ENCODE measurements at places on chromosomes 4 and X.
A peak's percentile ranks its signal among the peaks of the same experiment; 100 is the strongest.

DNA sequence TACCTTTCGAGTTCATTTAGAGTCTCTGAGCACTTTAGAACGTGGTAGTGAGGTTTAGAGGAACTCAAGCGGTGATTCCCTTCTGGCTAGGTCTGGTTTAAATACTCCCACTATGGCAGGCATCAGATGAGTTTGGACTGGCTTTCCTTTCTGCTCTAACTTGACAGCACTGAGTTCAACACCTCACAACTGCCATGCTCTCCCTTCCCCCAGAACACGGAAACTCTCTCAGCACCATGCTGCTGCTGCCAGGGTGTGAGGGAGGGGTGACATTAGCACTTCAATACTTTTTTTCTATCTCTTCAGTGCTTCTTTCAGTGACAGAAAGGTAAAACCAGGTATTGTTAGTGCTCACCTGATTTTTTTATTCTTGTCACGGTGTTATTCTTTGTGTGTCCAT lies 234.5 kb upstream of the AGTR2 start:
- DNase-seq, result no peak

- no peak for DNase-seq
Measured at GRCh38 chr4:13516315-13516860, 27.9 kb downstream of the NKX3-2 start.

- DNase-seq, result no peak
Measured at GRCh38 chr4:25538430-25538829, 117.2 kb upstream of the SLC34A2 start.

- no peak for DNase-seq
Measured at GRCh38 chrX:15515931-15516330, 15.3 kb downstream of the BMX start.

GRCh38 chr4:166044871-166045270 lies 171.8 kb downstream of the TLL1 start:
- DNase-seq, result no peak

DNA sequence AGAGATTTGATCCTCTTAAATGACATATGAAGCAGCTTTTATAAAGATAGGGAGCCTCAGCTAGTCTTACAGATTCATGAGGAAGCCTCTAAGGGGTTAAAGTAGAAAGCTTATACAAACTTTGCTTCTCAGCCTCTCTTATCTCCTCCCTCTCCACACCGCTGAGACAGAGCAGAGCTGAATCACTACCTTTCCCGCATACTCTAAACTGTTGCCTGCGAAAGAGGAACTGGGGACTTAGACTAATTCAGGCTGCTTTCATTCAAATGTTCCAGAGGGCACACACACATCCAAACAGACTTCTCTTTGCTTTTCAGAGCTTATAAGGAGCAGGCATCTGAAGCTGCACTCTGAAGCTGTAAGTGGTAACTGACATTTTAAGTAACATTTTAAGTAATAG lies at the start of gene SERTM2:
Gene SERTM2 (plus strand): TSS at position 169 of the 400 bp plus-strand sequence. CDS start 7,213 bp downstream, outside the sequence.
- no peak for DNase-seq

GRCh38 chrX:65532016-65532415 lies 2.6 kb downstream of the LAS1L start:
- DNase-seq, result no peak

GRCh38 chrX:68640661-68641060 lies 6.8 kb upstream of the STARD8 start:
- no peak for DNase-seq

DNA sequence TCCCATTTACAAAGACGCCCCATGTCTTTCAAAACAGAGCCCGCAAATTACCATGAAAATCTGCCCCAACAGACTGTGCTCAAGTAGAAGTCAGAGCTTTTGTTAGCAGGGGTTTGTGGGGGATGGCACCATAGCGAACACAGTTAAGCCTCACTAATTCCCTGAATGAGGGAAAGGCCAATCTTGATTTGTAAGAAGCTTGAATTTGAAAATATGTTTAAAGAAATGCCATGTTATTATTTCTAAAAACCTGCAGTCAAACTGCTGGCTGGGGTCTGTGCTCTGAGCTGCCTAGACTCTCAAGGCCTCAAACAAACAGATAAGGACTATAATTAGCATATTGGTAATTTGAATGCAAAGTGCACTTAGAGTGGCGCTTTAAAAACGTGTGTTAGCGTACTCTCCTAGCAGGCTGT lies 9.4 kb upstream of the PAK3 start:
- DNase-seq, result no peak

DNA sequence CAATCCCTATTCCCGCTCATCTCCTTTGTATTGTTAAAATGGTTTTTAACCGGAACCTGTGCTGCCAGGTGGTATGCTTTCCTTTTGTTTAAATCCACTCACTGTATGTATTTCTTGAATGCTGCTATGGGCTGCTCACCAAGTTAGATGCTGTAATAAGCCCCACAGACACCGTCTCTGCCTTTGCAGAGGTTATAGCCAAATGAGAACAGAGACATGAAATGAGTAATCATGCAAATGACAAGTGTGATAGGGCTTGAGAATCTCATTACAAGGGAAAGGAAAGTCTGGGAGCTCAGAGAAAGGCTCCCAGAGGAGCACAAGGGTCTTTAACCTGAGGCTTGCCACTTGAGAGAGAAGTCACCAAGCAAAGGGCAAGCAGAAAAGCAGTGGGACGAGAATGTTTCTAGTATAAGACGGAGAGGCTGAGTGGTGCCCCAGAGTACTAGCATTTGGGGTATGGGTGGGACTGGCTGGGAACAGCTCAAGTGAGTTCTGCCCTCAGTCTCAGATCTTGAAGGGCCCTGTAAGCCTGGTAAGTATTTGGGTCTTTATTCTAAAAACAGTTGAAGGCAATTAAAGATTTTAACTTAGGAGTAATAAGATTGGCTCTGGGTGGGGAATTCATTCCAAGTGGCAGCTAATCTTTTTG lies 110.8 kb upstream of the H2AZ1 start:
- DNase-seq, result no peak

DNA sequence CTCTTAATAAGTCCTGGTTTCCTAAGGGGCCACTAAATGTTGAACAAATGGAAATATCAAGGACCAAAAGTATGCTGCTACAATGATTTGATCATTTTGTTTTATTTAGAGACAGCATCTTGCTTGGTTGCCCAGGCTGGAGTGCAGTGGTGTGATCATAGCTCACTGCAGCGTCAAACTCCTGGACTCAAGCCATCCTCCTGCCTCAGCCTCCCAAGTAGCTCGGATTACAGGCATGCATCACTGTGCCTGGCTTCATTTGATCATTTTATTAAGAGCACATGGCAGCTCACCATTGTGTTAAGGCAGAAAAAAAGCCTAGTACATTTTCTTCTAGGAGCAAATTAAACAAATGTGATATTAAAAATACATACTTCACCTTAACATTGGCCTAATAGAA lies 52.7 kb downstream of the DCLK2 start:
- DNase-seq, result no peak

- no peak for DNase-seq
Measured at GRCh38 chrX:10989386-10989785, 121.7 kb upstream of the HCCS start.

GRCh38 chr4:143700046-143700415 lies 444 bp downstream of the FREM3 start:
- no peak for DNase-seq

DNA sequence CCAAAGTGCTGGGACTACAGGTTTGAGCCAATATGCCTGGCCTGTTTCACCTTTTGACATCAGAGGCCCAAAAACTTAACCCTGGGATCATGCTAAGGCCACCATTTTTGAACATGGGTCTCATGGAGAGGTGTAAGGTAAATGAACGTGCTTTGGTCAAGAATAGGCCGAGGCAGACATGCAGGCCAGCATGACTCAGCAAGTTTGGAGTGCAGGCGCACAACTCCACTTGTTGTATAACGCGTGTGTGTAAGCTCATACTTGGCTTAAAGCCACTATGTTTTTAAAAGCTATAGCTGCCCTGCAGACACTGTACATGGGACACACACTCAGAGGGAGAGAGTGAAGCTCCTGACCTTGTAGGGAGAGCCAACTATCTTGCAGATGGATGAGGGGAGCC lies 43.8 kb upstream of the HPSE start:
- DNase-seq, result no peak

GRCh38 chr4:90078440-90078839 lies 48.8 kb upstream of the CCSER1 start:
- DNase-seq, result no peak

DNA sequence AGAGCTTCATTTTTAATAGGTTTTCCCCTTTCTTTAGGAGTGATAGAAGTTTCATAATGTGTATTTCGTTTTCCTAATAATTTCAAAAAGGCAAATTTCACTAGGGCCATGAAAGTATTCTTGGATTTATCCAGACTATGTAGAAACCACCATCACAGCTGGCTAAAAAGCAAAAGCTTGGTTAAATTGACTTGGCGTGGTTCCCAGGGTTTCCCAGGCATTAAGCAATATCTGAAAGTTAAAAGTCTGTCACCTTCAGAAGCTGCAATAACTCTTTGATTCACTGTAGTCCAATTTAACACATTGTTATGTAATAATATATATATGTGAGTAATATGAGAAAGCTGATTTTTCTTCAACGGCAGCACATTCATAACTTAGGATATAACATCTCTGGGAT lies 38.3 kb downstream of the NDNF start:
- no peak for DNase-seq

- DNase-seq, result no peak
Measured at GRCh38 chr4:89253311-89253710, 54.3 kb downstream of the GPRIN3 start.

DNA sequence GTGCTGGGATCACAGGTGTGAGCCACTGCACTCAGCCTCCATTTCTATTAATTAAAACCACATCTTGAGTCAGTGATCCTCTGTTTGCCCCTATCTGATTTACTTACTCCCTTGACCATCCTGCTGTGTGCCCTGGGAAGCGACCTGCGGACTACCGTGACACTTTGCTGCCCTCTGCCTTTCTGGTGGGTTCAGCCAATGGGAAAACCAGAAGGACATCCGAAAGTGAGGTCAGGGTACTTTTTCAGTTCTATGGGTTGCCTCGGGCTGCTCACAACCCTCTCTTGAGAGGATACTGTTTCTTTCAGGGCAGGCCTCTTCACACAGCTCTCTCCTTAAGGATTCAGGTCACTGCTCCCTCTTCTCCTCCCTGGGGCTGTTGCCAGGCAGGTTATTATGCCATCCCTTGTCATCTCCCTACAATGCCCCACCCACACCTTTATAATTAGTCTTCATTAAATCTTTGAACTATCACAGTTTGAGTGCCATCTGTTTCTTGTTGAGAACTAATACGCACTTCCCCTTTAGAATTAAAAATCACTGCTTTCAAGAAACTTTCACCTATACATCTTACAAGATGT lies 21.4 kb downstream of the PLAC8 start:
- no peak for DNase-seq

GRCh38 chrX:154541896-154542722 lies 4.5 kb downstream of the G6PD start:
- no peak for DNase-seq

DNA sequence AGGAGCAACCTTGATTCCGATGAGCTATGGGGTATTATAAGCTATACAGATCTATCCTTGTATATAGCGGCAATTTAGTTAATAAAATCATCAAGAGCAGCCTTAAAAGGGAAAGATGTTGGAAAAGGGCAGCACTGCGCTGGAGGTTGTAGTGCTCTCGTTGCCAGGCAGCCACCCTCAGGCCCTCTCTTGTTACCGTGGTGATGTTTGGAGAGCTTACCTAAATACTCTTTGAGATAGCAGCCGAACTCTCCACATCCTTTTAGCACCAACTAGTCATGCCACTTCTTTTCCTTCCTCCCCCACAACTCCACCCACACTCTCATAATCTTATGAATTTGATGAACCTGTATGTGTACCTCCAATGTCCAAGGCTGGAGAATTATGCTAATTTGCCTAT lies 3.8 kb upstream of the RADX start:
- no peak for DNase-seq

- DNase-seq, result no peak
Measured at GRCh38 chr4:106337916-106338315, 21.6 kb downstream of the AIMP1 start.

GRCh38 chr4:152009983-152010709 lies 249.3 kb upstream of the GATB start:
- no peak for DNase-seq

DNA sequence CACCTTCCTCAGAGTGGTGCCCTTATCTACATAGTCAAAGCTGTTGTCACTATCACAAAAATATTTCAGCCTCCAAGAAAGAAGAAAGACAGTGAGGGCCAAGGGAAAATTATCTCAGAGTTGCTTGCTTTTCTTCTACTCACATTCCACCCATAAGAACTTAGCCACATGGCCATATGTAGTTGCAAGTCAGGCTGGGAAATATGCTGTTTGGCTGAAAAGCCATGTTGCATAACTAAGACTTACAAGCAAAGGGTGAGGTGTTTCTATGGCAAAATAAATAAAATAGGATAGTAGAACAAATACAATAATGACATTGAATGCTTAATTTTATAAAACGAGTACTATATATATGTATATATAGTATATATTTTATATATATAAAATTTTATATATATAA lies 365.9 kb upstream of the PABPC4L start:
- no peak for DNase-seq

- no peak for DNase-seq
Measured at GRCh38 chr4:142656178-142656577, 189.9 kb downstream of the INPP4B start.

GRCh38 chr4:146346276-146346675 lies 131.9 kb downstream of the REELD1 start:
- no peak for DNase-seq

DNA sequence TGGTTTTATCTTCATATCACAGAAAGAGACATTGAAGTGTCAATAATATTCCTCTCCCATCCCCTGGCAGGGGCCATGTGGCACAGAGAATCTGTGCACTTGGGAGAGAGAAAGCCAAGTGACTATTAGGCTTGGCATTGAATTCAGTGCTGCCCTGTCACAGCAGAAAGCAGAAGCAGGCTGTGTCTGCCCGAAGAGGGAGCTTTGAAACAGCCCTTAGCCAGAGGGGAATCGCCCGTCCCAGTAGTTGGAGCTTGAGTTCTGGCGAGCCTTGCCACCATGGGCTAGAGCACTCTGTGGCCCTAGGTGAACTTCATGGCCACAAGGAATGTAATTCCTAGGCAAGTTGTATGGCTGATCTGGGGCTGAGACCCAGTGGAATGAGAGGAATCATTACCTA lies 282.5 kb upstream of the PCDH10 start:
- no peak for DNase-seq

DNA sequence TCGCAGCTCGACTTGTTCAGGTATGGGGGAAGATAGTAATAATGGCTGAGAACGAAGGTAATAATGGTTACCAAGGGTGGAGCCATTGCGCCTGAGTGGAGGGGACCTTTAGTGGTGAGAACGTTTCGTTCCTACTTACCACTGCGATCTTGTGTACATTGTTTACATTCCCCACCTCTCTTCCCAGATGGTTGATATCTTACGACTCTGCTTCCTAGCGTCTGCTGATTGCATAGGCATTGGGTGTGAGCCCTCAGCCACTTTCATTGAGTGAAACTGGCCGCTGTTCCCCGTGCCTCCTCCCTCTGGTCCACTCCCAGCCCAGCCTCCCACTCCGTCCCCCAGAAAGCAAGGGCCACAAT lies 850 bp downstream of the IGBP1 start:
- DNase-seq, result peak; percentile 20

GRCh38 chr4:94334962-94335361 lies 7.7 kb downstream of the HPGDS start:
- DNase-seq, result no peak

Data from NCI-H2171 (cell line).